Kasumi-1 (cell line): ENCODE measurements at places on chromosomes 7 and 10.

GRCh38 chr7:36972140-36972518 is 247.8 kb upstream of the AOAH start:
- no peak for DNase-seq

DNA sequence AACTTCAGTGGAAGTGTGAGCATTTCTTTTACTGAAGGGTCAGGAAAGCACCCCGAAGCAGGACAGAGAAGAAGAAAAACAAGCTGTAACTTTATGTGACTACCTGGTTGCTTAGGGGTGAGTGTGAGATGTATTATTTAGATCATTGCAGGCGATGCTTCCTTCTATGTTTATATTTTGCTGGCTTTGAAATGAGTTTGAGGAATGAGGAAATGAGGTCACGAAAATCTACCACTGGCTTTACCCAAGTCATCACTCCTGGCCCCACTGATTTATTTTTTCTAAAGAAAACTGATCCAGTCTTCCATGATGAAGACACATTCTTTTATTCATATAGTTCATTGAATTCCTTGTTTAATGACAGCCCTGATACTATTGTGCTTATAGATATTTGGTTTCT is 716.6 kb upstream of the FZD8 start:
- DNase-seq = no peak

GRCh38 chr10:44577533-44577932 is 192.6 kb upstream of the CXCL12 start:
- no peak for DNase-seq

GRCh38 chr7:159139639-159140038 is 5.0 kb downstream of the VIPR2 start:
- no peak for DNase-seq

DNA sequence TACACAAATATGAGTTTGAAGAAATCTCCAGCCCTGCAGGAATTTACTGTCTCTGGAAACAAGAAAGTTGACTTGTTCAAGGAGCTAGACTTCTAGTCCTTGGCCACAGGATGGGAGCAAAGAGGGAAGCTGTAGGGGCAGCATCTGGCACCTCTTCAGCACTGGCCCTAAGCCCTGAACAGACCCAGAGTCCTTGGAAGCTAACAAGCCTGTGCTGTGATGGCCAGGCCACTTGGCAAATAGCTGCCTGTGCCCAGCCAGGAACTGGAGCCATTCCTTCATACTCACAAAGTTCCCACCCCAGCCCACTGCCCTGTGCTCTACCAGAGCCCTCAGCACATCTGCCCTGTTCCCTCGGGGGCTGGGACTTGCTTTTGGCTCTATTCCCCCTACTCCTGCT is 9.4 kb upstream of the COL13A1 start:
- no peak for DNase-seq

- no peak for DNase-seq
Observed at GRCh38 chr7:45683556-45684148, 109.5 kb downstream of the ADCY1 start.

GRCh38 chr10:18571780-18572179 is 79.6 kb downstream of the NSUN6 start:
- no peak for DNase-seq

DNA sequence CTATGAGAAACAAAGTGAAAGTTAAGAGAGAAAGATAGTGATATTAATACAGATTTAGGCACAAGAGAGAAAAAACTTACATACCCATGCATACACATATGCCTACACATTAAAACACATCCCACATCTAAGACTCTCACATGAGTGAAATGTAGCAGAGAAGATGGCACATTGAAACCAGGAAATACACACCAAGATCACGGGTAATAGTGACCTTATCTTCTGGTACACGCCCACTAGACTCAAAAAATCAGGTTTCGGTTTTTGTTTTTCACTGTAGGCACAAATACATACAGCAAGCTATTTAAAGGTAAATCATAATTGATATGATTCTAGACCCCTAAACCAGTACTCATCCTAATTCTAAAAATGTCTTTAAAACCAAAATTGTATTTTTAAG is 225.2 kb upstream of the TAC1 start:
- no peak for DNase-seq

- no peak for DNase-seq
Observed at GRCh38 chr10:84510121-84510520, 181.7 kb downstream of the CCSER2 start.

DNA sequence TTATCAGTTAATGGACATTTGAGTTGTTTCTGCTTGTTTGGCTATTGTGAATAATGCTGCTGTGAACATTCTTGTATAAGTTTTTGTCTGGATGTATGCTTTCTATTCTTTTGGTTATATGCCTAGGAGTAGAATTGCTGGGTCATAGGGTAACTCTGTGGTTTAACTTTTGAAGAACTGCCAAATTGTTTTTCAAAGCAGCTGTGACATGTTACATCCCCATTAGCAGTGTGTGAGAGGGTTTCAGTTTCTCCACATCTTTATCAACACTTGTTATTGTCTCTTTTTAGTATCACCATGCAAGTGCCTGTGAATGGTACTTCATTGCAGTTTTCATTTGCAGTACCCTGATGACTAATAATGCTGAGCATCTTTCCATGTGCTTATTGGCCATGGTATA is 2.1 kb upstream of the NDUFB8 start:
- DNase-seq = no peak

DNA sequence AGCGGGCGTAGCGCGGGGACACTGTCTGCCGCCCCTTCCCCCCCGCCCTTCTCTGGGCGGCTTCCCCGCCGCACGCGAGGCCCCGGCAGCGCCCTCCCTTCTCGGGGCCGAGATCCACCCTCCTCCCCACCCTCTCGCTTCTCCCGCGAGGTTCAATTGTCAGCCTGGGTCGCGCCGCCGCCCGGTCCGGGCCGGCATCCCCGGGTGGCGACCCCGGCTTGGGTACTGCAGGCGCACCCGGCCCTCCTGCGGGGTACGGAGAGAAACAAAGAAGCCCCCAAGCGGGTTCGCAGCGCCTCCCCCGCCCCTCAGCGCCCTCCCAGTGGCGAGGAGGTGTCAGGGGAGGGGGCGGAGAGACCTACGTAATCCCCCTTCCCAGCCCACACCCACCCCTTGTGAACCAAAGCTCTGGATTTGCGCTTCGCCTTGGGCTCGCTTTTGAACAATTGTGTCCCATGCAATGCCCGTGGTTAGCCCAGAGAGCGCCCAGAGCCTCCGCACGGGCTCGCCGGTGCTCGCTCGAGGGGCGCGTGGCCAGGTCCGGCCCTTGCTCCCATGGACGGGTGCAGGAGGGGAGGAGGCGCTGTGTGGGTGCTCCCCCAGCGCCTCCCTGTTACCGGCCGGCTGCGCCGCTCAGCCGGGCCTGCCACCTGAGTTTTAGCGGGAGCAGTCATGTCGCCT is 634 bp downstream of the HECW1 start:
- no peak for DNase-seq

DNA sequence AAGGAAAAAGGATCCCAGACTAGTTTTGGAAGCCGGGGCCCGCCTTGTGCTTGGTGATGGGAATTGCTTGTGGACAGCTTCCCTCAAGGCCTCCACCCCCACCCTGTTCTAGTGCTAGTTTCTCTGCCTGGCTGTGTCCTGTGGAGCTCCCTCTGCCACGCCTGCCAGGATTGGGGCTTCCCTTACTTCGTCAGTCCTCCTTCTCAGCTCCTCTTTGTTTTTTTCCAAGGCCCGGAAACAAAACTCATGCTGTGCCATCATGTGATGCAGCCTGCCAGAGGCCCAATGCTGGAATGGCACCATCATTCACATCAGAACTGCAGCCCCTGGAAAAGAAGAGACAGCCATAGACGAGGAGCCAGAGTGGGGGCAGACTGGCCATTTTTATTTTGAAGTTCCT is 11.2 kb downstream of the YKT6 start:
- DNase-seq = no peak

GRCh38 chr10:130010653-130011052 is 46.6 kb upstream of the EBF3 start:
- DNase-seq = no peak

DNA sequence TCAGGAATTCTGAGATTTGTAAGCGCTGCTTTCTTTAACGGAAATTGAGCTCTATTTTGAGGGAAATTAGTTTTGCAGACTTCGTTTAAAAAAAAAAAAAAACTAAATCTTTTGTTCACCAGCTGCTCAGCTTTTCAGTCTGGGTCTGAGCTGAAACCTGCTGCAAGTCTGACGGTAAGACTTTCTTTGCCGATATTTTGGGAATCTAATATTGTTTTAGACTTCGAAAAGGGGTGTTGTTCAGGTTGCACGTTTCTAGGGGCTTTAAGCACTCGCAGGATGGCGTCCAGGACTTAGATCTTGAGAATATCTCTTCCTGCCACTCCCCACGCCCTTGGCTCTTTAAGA is 1.8 kb upstream of the MEOX2 start:
- DNase-seq = no peak

- DNase-seq = peak; percentile 80
Observed at GRCh38 chr10:112314822-112315474, 31.7 kb downstream of the TECTB start.

GRCh38 chr7:19110776-19111175 is 6.7 kb downstream of the TWIST1 start:
- DNase-seq = no peak

DNA sequence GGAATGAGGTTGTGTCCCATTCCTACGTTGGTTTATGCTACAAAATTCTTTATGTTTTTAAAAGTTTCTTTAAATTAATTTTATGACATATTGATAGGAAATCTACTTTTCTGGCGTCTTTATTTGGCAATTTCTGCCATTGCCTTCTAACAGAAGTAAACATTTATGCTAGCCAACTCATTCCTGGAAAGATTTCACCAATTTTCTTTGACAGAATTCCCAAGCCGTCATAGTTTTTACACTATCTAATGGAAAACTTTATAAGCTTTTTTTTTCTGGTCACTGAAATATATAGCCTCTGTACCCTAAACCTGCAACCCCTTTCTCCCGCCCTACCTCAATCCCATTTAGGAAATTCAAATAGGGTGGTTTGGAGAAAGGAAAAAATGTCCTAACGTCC is 6.1 kb upstream of the TCAF1 start:
- no peak for DNase-seq

- no peak for DNase-seq
Observed at GRCh38 chr7:134777470-134777869, 2.0 kb upstream of the CALD1 start.
